ENCODE measurements at places on chromosomes 11 and 22.
A peak's percentile ranks its signal among the peaks of the same experiment; 100 is the strongest.

GRCh38 chr11:41456269-41456668, 3.2 kb downstream of the LRRC4C start:
- no peak for DNase-seq

GRCh38 chr11:128692753-128693415, 988 bp upstream of the FLI1 start:
- peak; percentile 43 for DNase-seq

DNA sequence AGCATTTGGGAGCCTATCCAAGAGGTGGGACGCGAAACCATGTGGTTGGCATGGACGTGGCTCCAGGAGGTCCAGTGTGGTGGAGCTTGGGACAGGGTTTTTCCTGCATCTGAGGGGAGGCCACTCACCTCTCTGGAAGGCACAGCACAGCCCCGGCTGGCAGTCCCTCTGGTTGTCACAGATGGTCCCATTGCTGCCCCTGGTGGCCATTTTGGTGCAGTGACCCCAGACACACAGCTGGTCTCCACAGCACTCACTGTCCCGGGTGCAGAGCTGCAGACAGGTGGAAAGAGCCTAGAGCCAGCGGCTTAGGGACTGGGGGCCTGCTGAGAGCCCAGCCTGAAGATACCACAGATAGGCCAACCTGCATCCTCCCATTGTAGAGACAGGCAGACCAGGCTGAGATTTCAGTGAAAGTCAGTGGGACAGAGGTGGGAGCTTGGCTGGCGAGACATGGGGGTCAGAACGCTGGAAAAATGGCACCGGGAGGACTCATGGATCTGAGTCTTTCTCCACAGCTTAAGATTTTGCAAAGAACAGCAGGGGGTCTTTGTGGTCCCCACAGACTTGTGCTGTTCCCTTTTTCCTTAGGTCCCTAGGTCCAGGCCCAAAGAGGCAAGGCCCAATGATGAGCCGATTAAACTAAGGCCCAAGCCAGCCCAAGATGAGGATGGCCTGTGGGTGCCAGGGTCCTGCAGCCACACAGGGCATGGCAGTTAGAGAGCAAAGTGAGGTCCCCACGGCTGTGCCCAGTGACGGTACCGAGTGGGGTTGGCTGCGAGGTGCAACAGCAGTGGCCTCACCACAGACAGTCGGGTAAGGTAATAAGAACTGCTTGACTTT, 41.4 kb downstream of the DKK3 start:
- peak; percentile 79 for DNase-seq

DNA sequence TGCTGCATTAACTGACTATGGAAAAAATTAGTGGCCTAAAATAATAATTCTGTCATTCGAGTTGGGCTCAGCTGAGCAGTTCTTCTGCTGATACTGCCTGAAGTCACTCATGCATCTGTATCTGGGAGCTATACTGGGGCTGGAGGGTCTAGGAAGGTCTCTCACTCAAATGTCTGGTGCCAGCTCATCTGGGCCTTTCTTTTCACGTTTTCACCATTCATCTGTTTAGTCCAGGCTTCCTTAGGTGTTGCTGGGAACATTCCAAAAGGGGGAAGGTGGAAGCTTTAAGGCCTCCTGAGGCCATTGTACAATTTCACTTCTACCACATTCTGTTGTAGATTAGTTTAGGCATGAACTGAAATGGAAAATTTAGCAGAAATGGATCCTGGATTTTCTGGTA, 28.0 kb downstream of the YAP1 start:
- no peak for DNase-seq

DNA sequence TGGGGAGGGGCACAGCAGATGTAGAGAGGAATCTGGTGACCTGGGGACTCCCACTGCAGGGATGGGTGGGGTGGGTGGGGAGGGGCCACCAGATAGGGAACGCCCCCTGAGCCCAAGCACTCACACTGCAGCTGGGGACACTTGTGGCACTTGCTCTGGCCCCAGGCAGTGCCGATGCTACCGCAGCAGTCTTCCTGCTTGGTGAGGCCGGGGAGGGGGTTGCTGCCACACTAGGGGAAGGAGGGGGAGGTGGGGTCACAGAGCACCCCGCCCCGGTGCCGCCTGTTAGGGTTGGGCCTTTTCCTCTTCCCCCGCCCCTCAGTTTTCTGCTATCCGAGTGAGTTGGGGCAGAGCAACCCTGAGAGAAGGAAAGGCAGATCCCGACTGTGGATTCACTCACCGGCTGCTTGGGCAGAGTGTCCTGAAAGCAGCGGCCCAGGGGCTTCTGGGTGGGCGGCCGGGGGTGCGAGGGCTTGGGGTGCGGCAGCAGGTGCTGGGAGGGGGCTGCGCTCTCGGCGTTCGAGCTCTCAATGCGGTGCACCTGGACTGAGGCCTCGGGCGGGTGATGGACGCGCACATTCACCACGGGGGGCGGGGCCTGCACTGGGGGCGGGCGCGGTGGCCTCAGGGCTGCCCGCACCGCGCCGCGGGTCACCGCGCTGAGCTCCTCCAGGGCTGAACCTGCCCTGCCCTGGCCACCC, 4.7 kb downstream of the LTBP3 start:
- DNase-seq: peak; percentile 76

DNA sequence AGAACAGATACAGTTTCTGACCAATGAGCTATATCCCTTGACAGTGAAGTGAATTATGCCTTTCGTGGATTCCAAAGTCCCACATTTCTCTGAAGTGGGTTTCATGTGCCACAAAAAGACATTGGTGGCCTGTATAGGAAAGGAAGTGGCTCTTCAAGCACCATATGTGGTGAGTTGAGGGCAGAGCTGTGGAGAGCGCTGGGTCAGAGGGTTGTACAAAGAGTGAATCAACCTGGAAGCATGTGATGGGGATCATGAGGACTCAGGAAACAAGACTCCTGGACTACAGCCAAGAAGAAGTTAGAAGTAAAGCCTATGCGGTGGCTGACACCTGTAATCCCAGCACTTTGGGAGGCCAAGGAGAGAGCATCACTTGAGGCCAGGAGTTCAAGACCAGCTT, 579 bp upstream of the SLC5A4 start:
- DNase-seq: no peak

- peak; percentile 76 for DNase-seq
Observed at GRCh38 chr11:71080239-71081097, 171.9 kb downstream of the SHANK2 start.

- no peak for DNase-seq
Observed at GRCh38 chr22:30874431-30875370, 93.9 kb downstream of the MORC2 start.

- DNase-seq: no peak
Observed at GRCh38 chr11:132049205-132049604, 678.8 kb downstream of the NTM start.

GRCh38 chr11:120909676-120910416, 114.1 kb upstream of the TBCEL start:
- DNase-seq: no peak

- no peak for DNase-seq
Observed at GRCh38 chr11:201966-202365, 5.2 kb downstream of the BET1L start.

GRCh38 chr11:6233984-6234386, 451 bp downstream of the FHIP1B start:
- no peak for DNase-seq

All from activated CD4-positive, alpha-beta T cell treated with anti-CD3 and anti-CD28 coated beads, Interleukin-10, Interleukin-2, amounts not matched to agents 100 ng/mL and 50 ng/mL, durations not matched to agents 16 hours and 8 hours (primary cell).